ENCODE measurements at places on chromosomes 5 and 9.

- DNase-seq = no peak
Measured at GRCh38 chr9:89562186-89562814, 42.5 kb upstream of the GADD45G start.

GRCh38 chr9:88723751-88724150 lies 188.8 kb downstream of the NXNL2 start:
- no peak for DNase-seq

DNA sequence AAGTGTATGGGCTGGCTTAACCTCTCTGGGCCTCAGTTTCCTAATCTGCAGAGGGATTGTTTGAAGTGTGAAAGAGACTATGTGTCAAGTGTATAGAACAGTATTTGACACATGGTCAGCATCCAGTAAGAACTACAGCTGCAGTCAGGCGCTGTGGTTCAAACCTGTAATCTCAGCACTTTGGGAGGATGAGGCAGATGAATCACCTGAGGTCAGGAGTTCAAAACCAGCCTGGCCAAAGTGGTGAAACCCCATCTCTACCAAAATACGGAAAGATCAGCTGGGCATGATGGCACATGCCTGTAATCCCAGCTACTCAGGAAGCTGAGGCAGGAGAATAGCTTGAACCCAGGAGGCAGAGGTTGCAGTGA lies 31.9 kb upstream of the STING1 start:
- DNase-seq = no peak

GRCh38 chr5:171764265-171764664 lies 21.4 kb upstream of the SMIM23 start:
- no peak for DNase-seq

GRCh38 chr9:119667163-119667562 lies 297.9 kb upstream of the BRINP1 start:
- DNase-seq = no peak

- DNase-seq = no peak
Measured at GRCh38 chr5:16723821-16724220, 107.0 kb upstream of the RETREG1 start.

DNA sequence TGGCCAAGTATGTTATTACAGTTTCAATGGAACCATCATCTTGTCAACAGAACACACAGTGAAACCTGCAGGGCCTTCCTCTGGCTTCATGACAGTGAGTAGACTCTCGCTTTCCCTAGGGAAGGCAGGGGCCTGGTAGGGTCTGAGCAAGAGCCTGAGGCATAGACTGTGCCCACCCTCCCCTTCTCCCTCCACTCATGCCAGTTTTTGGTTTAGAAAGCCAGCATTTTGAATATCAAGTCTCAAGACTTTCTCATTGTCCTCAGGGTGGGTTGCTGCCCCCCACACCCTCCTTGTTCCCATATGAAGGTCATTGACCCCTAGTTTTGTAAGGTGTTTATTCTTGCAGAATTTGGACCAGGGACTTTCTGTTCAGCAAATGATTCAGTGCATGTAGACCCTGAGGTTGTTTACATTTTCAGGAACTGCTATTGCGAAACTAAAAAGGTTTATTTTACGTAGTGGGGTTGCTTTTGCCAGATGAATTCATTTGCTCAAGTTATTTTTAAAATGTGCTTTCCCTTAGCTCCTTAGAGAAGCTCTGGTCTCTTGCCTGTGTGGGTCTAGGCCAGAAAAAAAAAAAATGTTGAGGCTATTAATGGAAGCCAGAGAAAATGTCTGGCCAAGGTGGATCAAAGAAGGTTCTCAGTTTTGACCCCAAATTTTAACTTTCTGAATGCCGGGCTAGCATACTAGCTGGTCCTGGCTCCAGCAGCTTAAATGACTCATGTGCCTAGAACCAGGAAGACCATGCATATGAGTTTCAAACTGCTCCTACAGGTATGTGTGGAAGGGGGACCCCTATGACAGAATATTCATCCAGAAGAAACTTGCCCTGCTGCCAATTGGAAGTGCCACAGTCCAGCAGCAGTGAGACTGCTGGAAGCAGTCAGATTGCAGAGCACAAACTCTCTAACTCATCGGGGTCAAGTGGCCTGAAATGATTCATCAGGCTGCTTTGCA lies 10.1 kb upstream of the MOB3B start:
- no peak for DNase-seq
